ENCODE measurements at places on chromosomes 12 and 14. TPM values are rescaled to one million over a fixed set of nuclear protein-coding genes. Genes with fewer than 3 reads are reported as not detected.

GRCh38 chr12:39617887-39618286 lies 1.7 kb downstream of the ABCD2 start:
- DNase-seq = no peak

Gene CFAP54
- total RNA-seq = 0.78 TPM

DNA sequence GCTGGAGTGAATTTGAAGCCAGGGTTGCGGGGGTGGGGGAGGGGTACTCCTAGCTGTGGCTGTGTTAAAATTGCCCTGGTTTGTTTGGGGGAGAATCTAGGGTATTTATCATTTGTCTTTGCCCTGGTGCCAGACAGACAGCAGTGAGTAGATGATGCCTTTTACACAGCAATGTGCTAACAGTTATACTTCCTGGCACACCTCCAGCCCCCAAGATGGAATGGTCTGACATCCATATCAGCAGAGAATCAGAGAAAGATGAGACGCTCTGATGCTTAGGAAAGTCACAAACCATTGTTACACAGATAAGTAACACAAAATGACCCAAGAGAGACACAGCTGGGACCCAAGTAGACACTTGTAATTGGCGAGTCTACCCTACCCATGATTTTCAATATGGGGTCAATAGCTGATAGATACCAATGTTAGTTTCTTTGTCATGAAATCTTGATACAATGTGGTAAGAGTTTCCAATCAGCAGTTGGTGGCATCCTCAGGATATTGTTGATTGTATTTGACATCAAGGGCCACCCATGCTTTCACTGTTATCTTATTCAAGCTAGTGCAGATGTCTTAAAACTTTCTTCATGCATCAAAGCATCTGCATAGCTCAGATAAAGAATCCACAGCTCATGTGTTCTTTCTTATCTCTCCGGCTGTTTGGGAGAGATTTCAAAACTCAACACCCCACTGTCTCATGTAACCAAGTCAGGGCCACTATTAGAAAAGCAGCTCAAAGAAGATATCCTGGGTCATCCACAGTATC lies 2.6 kb upstream of the PRKAB1 start:
- no peak for DNase-seq

- DNase-seq = peak; percentile 44
Observed at GRCh38 chr14:50018201-50018932, 98.0 kb downstream of the VCPKMT start.

Gene RNASE7
- 17.1 TPM for total RNA-seq

Gene CEBPE
- not detected for total RNA-seq

Gene RBMS2
- total RNA-seq = 51.7 TPM

DNA sequence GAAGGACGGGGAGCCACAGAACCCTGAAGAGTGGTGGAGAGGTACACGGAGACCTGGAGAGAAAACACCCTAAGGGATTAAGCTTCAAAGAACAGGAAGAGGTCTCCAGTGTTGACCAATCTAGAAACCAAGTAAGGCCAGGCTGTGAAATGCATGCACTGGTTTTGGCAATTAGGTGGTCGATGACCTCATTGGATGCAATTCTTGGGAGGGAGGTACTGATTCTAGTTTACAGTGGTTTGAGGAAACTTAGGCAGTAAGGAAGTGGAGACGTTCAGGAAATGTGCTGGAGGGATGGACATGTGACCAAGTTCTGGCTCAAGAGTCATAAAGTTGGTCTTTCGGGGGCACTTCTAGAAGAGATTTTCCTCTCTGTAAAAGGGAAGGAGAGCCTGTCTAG lies 91.3 kb upstream of the CEP83 start:
- no peak for DNase-seq

Gene OR4K14
- not detected for total RNA-seq

GRCh38 chr12:26281320-26281719 lies 85.9 kb downstream of the SSPN start:
- no peak for DNase-seq

Gene DNAAF2
- 9.9 TPM for total RNA-seq

- DNase-seq = no peak
Observed at GRCh38 chr12:2463719-2464118, 331.1 kb upstream of the FKBP4 start.

DNA sequence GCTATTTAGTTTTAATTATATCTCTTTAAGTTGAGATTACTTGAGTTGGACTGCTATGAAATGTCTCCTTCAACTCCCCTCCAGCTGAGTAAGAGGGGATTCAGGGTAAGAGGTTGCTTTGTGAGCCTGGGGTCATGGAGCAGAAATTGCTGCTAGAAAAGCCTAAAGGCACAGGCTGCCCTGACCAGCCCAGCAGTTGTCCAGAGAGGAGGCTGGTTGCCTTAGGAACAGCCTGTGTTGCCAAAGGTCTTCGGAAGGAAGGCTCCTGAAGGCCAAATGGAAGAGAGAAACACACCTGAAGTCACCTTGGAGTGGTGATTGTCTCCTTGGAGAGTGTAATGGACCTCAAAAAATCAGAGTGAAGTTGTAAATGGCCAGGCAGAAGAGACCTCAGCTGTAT lies 235.5 kb upstream of the PDE3A start:
- no peak for DNase-seq

GRCh38 chr12:20339060-20339459 lies 29.3 kb upstream of the PDE3A start:
- no peak for DNase-seq

- peak; percentile 60 for DNase-seq
Observed at GRCh38 chr12:124740691-124741137, 123.0 kb downstream of the SCARB1 start.

Gene SLC17A8
- total RNA-seq = not detected

Gene FKBP3
- 69.0 TPM for total RNA-seq

Gene FOXG1
- not detected for total RNA-seq

DNA sequence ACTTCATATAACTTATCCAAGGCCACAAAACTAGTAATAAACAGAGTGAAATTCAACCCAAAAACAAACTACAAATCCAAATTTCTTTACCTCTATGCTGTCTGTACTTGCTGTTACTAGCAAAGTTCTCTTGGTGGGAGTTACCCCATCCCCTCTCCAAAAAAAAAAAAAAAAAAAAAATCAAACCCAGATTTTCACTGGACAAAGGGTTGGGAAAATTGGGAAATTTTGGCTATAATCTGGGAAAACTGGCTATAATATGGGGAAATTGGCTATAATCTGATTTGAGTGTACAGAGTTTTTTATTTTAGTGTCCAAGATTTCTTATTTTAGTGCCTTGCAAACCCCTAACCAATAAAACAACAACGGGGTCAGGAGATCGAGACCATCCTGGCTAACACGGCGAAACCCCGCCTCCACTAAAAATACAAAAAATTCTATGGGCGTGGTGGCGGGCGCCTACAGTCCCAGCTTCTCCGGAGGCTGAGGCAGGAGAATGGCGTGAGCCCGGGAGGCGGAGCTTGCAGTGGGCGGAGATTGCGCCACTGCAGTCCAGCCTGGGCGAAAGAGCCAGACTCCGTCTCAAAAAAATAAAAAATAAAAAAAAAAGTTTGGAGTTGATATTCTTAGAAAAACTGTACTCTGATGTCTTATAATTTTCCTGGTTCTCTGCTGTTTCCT lies 148.4 kb downstream of the CHST11 start:
- no peak for DNase-seq

DNA sequence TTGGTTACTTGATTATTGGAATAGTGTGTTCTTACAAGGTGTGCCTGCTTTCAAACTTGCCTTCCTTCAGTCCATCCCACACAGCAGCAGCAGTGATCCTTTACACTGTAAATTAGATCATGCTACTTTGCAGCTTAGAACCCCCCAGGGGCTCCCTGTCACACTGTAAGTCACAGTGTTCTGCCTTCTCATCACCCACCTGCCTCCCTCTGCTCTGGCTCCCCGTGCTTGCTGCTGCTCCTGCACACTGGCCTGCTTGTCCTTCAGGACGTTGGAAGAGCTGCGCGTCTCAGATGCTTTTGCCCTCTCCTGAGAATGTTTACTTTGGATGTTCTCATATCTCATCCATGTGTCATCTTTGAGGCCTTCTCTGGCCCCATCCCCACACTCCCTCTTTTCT lies 27.3 kb downstream of the ZC3H14 start:
- no peak for DNase-seq

Gene KRT73
- total RNA-seq = not detected

DNA sequence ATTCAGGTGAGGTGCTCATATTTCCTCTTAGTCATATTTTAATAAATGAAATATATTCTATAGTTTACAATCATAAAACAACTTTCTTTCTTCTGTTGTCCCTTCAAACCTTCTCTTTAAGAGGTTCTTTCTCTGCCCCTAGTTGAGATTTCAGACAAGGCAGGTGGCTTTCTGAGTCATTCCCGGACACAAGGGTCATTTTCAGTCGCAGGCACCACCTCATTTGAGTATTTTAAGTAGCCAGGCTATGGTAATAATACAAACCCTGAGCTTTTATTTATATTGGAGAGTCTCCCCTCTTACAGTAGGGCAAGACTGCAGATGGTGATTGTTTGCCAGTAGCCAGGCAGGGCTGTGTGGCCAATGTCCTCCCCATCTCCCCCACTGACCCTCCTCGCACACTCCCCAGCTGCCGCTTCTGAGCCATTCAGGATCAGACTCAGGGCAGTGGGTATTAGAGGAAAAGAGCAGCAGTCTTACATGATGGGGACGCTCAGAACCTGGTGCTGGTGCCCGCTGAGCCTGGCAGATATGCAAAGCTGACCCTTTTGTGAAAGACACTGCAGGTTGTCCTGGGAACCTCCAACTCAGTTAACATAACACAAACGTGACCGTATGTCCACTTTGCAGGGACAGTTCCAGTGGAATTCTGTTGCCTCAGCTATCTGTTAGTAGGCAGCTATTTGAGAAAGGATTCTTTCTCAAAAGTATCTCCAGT lies 101.1 kb upstream of the BCL2L14 start:
- no peak for DNase-seq

GRCh38 chr12:9719790-9720189 lies 13.1 kb downstream of the CLECL1 start:
- DNase-seq = no peak

Gene DDN
- 0.56 TPM for total RNA-seq

Gene OVCH1
- not detected for total RNA-seq

Gene POTEG
- total RNA-seq = not detected

DNA sequence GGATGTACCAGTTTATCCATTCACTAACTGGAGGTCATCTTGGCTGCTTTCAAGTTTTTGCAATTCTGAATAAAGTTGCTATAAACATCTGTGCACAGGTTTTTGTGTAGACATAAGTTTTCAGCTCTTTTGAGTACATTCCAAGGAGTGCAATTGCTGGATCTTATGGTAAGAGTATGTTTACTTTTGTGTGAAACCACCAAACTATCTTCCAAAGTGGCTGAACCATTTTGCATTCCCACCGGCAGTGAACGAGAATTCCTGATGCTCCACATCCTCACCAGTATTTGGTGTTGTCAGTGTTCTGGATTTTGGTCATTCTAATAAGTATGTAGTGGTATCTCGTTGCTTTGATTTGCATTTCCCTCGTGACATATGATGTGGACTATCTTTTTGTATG lies 150.5 kb upstream of the BCL2L14 start:
- no peak for DNase-seq

DNA sequence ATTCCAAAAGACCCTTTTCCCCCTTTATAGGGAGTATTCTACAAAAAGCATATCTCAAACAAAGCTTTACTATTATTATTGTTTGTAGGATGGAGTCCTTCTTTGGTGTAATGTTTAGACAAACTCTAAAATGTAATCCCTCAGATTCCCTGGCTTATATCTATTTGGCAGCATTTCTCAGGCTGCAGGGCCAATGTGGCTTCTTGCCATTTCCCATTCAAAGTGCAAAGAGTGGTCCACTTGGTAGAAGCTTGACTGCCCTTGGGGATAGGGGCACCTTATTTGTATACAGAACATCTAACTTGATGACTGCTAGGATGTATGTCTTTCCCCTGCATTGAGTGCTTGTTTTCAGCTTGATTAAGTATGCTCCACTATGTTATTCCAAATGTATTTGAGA lies 242.7 kb downstream of the PRKD1 start:
- DNase-seq = no peak

DNA sequence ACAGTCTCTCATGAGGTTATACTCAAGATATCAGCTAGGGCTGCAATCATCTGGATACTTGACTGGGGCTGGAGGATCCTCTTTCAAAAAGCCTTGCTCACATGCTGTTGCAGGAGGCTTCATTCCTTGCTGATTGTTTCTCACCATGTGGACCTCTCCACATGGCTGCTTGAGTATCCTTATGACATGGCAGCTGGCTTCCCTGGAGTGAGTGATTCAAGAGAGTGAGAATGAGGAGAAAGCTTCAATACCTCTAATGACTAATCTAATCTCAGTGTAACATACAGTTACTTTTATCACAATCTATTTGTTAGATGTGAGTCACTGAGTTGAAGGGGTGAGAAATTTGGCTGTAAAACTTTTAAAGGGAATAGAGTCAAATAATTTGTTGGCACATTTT lies 14.4 kb upstream of the SDR39U1 start:
- peak; percentile 49 for DNase-seq

DNA sequence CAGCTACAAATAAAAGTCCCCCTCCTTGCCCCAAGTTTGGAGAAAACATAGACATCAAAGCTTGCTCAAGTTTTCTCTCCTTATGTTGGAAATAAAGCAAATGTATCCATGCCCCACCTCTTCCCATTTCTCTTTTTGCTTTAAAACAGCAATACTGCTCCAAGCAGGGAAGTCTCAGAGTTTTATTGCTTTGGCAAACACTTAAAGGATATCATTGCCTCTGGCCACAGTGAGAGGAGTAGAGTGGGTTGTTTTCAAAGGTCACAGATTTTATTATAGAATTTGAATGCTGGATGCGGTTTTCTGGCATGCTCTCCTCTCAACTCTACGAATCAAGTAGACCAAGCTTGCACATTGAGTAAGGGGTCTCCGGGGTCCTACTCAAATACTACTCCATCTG lies 149.7 kb downstream of the TTC7B start:
- DNase-seq = no peak

DNA sequence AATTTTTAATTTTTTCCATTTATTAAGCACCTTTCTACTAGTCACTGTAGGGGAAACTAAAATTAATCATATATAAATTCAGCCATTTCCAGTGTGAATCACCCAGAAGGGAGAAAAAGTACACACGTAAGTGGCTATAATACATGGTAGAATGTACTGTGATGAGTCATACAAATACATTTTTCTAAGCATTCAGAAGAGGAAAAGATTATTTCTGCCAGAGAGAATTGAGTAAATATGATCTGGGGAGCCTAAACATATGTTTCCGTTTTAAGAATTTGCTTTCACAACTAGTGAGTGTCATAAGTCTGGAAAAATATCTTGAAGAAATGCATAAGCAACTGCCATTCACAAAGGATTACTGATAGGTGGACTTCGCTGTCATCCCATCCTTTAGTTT lies 102.8 kb downstream of the TGFB3 start:
- peak; percentile 88 for DNase-seq

- DNase-seq = no peak
Observed at GRCh38 chr12:124477107-124477915, 90.1 kb downstream of the NCOR2 start.

Gene SCFD1
- total RNA-seq = 71.6 TPM

Gene KLHDC1
- total RNA-seq = 0.49 TPM

Data from foreskin keratinocyte (primary cell).